ENCODE measurements at places on chromosomes 2 and 18. TPM values are rescaled to one million over a fixed set of nuclear protein-coding genes. Genes with fewer than 3 reads are reported as not detected.

SLC23A3 gene
- 1.4 TPM for total RNA-seq

ADNP2 gene
- 20.7 TPM for total RNA-seq

SPEG gene
- total RNA-seq: 8.5 TPM

CPO gene
- total RNA-seq: not detected

LOXHD1 gene
- not detected for total RNA-seq
